AG09309 (cell line): ENCODE measurements at places on chromosomes 1 and 21.

GRCh38 chr1:71687376-71687775 lies 595.0 kb downstream of the NEGR1 start:
- DNase-seq, result no peak

DNA sequence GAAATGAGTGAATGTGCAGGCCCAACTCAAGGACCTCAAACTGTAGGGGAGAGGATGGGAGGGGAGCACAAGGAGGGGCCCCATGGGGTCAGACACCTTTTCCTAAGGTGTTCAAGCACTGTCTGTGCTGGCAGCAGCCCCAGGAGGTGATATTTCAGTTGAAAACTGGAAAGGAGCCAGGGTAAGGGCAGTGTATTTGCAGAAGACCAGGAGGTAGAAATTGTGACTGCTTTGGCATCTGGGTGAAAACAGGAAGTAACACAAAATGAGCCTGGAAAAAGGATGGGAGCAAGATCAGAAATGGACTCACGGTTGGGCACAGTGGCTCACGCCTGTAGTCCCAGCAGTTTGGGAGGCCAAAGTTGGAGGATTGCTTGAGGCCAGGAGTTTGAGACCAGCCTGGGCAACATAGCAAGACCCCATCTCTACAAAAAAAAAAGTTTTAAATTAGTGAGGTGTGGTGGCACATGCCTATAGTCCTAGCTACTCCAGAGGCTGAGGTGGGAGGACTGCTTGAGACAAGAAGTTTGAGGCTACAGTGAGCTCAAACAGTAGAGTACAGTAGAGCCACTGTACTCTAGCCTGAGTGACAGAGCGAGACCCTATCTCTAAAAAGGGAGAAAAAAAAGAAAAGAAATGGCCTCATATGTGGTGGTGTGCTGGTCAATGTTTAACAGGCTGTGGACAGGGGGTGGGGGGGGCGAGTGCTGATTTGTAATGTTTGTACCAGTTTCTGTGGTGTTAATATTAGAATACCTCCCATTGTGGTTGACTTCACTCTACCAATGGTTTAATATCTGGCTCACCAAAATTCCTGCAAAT lies 76.2 kb upstream of the ANGPTL1 start:
- DNase-seq, result no peak

DNA sequence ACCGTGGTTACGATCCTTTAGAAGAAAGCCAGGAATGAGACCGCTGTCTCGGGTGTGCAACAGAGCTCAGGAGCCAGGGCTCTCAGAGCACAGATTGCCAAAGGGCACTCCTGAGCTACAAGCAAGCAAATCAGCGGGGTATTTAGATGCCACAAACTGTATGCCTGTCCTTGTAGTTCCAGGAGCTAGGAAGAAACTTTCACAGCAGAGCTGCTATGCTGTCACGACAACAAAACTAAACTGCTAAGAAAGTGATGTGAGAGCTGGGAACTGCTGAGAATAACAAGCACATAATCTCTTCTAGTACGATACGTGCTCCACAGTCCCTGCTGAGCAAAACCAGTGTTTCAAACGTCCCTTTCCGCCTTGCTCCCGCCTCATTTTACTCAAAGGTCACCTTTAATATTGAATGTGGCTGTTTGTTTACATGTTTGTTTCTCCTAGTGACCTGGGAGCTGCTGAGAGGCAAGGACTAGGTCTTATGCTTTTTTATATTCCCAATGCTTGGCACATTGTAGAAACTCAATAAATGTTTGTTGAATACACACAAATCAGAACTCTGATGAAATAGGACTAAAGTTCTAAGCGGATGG lies 14.7 kb downstream of the GREM2 start:
- no peak for DNase-seq

- DNase-seq, result no peak
Measured at GRCh38 chr1:96384611-96385010, 337.0 kb upstream of the PTBP2 start.

GRCh38 chr1:16147156-16147926 lies 8.5 kb downstream of the EPHA2 start:
- DNase-seq, result no peak

- DNase-seq, result no peak
Measured at GRCh38 chr1:192462616-192463015, 113.0 kb upstream of the RGS1 start.

DNA sequence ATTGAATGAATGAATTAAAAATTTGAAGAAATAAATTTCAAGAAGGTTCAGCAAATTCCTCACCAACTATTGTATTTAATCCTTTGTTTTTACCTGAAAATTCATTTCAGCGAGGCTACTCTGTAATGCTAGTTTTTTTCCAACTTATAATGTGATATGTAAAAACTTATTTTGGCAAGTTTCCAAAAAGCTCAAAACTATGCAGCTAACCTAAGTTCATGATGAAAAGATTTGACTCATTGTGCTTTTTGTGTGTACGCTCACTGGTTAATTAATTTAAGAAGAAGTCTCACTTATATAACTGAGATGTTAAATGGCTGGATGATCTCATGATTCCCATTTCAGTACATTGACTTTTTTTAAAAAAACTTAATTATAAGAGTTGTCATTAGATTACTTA lies 196.0 kb upstream of the SAMSN1 start:
- no peak for DNase-seq

GRCh38 chr1:241642593-241642944 lies 2.4 kb upstream of the CHML start:
- DNase-seq, result no peak

- DNase-seq, result no peak
Measured at GRCh38 chr1:31714442-31715086, 10.7 kb upstream of the COL16A1 start.

GRCh38 chr1:177067752-177068410 lies 96.6 kb downstream of the ASTN1 start:
- no peak for DNase-seq
